ENCODE measurements at places on chromosomes 11 and 22.

DNA sequence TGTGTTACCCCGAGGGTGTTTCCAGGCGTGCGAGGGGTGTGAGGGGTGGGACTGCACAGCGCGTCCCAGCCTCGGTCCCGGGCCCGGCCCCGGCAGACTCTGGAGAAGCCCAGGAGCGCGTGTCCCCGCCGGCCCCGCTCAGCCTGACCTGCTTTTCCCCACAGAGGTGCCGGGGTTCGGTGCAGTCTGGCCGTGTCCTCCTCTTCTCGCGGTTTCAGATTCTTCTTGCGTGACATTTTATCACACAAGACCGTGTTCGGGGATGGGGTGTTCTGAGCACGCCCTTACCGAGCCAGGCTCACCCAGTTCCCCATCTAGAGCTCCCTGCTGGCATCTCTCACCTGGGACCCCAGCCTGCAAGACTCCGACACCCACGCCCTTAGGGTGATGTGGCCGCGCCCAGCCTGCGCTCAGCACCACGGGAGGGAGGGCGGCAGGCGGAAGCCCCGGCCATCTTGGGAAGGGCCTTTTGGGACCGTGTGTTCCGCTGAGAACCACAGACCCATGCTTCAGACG, 775.6 kb downstream of the BRD1 start:
- peak; percentile 41 for DNase-seq

DNA sequence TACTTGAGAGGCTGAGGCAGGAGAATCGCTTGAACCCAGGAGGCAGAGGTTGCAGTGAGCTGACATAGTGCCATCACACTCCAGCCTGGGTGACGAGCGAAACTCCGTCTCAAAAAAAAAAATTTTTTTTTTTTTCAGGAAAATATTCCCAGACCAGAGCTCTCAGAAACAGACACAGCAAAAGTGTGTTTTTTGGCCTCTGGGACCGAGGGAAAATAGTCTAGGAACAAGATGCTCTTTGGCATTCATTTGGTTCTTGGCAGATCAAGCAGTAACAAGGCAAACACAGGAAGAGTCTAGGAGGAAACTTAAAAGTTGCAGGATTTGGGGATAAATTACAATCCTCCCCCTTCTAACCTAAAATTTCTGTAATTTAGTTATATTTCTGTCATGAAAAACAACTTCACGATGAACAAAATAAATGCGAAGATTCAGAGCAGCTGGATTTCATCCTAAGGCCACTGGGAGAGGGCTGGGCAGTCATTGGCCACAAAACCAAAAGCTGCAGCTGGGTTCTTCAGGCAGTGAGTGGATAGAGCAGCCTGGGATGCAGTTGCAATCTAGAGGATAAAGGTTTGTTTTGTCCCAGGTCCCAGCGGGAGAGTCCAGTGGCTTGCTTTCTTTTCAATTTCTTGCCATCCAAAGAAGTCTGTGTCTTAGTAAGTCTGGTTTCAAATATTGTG, 19.7 kb downstream of the ATG16L2 start:
- no peak for DNase-seq

- no peak for DNase-seq
These were observed 123.4 kb upstream of the OR9Q1 start for GRCh38 chr11:57900320-57900719.

GRCh38 chr11:26753723-26754504, 32.1 kb upstream of the SLC5A12 start:
- DNase-seq: no peak

GRCh38 chr11:134921938-134922337, 509.9 kb upstream of the B3GAT1 start:
- DNase-seq: no peak

DNA sequence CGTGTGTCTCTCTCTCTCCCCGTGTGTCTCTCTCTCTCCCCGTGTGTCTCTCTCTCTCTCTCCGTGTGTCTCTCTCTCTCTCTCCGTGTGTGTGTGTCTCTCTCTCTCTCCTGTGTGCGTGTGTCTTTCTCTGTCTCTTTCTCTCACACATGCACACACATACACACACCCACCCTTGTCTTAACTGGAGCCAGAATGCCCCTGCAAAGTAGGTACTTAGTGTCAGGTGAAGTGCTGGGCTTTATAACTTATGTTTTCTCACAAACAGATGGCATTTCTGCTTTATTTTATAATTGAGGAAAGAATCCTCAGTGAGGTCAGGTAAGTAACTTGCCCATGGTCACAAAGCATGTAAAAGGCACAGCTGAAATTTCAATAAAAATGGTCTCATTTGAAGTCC, 106.0 kb downstream of the CSNK2A3 start:
- DNase-seq: no peak

- no peak for DNase-seq
These were observed 8.4 kb downstream of the KRTAP5-6 start for GRCh38 chr11:1705126-1706052.

- no peak for DNase-seq
These were observed 55.8 kb downstream of the NECTIN1 start for GRCh38 chr11:119673052-119673758.

GRCh38 chr11:28153586-28153985, 45.4 kb downstream of the METTL15 start:
- DNase-seq: no peak
